ENCODE measurements at places on chromosomes 5 and 9. TPM values are rescaled to one million over a fixed set of nuclear protein-coding genes. Genes with fewer than 3 reads are reported as not detected.

DNA sequence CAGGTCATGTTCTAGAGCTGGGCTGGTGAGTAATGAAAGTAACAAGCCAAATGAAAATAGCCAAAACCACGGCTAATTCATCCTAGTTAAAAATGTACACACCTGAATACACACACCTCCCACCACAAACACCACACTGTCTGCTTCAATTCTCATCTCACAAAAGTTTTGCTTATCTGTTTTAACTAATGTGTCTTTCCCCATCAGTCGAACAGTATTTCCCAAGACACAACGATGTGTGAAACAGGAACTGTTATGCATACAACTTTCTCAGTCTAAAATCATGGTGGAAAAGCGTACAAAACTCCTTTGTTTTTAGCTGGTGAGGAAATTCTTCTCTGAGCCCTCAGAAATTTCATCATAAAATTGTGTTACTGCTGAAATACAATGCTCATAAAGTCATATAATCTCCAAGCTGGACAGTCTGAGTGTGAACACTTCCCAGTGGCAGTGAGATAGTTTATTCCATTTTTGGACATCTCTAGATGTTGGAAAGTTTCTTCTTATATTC is 242.4 kb downstream of the EFNA5 start:
- DNase-seq = no peak

GRCh38 chr5:2776337-2777302 is 25.1 kb upstream of the IRX2 start:
- DNase-seq = no peak

The ZNF483 gene
- total RNA-seq = 4.8 TPM

DNA sequence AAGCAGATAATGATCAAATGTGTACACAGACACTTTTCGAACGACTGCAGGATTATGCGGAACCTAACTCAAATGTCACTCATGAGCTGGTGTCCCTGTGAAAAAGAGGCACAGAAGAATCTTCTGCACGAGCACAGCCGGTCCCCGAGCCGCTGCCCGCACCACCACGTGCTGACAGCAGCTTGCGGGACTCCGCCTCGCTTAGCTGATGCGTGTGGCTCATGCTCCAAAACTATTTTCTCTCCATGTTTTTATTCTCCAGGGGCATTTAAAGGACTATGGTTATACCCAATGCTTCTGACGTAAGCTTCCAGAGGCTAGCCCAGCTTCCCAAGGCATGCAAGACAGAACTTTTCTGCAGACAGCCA is 9.5 kb downstream of the SEC16A start:
- DNase-seq = no peak

- no peak for DNase-seq
These were observed 10.2 kb upstream of the ERGIC1 start for GRCh38 chr5:172823840-172824362.

All from Panc1 (cell line).